Activated CD4-positive, alpha-beta T cell treated with anti-CD3 and anti-CD28 coated beads, Interleukin-2, amount 50 U/mL, for 24 hours (primary cell): ENCODE measurements at places on chromosomes 13 and 19.
A peak's percentile ranks its signal among the peaks of the same experiment; 100 is the strongest.

DNA sequence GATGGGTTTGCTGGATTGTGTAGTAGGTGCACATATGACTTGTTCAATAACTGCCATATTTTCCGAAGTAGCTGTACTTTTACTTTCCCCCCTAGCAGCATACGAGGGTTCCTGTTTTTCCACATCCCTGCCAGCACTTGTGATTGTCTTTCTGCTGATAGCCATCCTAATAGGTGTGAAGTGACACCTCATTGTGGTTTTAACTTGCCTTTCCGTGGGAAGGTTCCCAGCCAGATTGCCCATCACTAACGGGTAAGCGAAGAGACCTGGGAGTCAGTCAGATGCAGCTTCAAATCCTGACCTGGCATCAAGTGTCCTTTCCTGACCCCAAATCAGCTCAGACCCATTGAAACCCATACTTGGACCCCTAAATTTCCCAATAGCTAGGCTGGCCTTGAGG lies 4.5 kb downstream of the CLPTM1 start:
- DNase-seq, result no peak

GRCh38 chr19:1819341-1820255 lies 7.5 kb upstream of the ATP8B3 start:
- no peak for DNase-seq

DNA sequence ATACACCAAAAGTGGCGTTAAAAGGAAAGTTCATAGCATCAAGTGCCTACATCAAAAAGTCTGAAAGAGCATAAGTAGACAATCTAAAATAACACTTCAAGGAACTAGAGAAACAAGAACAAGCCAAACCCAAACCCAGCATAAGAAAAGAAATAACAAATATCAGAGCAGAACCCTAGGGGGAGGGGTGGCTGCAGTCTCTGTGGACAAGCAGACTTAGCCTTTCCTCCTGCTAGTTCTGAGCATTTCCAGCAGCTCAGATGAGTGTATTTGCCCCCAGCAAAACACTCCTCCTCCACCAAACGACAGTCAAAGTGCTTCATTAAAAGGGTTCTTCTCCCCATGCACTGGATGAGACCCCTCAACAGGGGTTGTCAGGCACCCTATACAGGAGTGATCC lies 7.1 kb upstream of the ZNF90 start:
- DNase-seq, result no peak

- no peak for DNase-seq
Measured at GRCh38 chr19:33383720-33384292, 10.3 kb downstream of the CEBPG start.

GRCh38 chr19:33187183-33187540 lies 7.0 kb upstream of the LRP3 start:
- DNase-seq, result no peak

GRCh38 chr13:63680704-63681103 lies 2265.1 kb upstream of the PCDH20 start:
- no peak for DNase-seq

GRCh38 chr13:99015606-99016490 lies 38.0 kb upstream of the DOCK9 start:
- DNase-seq, result no peak

GRCh38 chr13:30192320-30193093 lies 114.8 kb downstream of the KATNAL1 start:
- DNase-seq, result no peak

- DNase-seq, result no peak
Measured at GRCh38 chr13:113731192-113732175, 27.5 kb upstream of the TMEM255B start.

DNA sequence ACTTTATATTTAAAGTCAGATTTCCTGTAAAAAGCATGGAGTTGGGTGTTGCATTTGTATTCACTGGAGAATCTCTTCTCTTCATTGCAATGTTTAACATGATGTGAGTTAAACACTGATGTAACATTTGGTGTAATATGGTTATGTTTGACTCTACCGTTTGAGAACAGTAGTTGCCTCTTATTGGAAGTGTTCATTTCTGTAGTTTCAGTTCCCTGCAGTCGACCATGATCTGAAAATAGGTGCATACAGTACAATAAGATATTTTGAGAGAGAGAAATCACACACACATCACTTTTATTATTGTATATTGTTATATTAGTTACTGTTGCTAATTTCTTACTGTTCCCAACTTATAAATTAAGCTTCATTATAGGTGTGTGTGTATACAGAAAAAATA lies 105.2 kb upstream of the SPACA7 start:
- no peak for DNase-seq

GRCh38 chr19:406135-406781 lies 2.7 kb downstream of the C2CD4C start:
- no peak for DNase-seq

DNA sequence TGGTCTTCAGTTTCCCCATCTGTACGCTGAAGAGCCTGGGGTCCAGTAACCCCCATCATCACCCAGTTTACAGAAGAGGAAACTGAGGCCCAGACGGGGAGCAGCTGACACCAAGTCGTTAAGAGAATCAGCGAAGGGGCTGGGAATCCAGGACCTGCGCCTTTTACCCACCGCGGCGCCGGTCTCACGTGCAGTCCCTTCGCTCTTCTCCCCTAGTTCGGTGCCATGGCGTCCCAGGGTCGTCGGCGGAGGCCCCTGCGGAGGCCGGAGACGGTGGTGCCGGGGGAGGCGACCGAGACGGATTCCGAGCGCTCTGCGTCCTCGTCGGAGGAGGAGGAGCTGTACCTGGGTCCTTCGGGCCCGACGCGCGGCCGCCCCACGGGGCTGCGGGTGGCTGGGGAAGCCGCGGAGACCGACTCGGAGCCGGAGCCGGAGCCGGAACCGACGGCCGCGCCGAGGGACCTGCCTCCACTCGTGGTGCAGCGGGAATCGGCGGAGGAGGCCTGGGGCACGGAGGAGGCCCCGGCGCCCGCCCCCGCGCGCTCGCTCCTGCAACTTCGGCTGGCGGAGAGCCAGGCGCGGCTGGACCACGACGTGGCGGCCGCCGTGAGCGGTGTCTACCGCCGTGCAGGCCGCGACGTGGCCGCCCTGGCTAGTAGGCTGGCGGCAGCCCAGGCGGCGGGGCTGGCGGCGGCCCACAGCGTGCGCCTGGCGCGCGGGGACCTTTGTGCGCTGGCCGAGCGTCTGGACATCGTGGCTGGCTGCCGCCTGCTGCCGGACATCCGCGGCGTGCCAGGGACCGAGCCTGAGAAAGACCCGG lies 698 bp downstream of the BLOC1S3 start:
- DNase-seq, result peak; percentile 18

DNA sequence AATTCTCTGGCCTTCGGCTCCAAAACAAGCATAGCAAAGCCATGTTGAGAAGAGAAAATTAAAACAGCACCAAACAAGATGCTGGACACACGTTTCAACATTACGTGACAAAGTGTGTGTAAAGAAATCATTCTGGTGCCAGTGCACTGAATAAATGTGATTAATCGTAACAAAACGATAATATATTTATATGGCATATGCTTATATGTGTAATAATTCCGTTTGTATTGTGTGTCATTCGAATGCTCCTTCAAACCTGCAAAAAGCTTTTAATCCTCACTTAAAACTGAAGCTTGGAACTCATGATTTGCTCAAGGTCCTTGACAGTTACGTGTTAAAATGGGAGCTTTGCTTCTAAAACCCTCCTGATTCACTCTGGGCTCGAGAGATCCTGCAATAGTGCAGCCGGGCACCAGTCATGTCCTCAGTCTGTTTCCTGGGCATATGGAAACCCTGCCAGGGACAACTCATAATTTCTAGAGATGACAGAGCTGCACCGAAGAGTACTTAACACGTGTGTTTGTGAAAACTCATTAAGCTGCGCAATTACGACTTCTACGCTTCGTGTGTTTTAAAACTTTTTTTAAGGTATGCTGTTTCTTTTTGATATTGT lies 731 bp upstream of the AKAP8L start:
- no peak for DNase-seq
